Lower lobe of right lung (tissue), 2 donors: ENCODE measurements at places on chromosomes 11 and 22. TPM values are rescaled to one million over a fixed set of nuclear protein-coding genes. Genes with fewer than 3 reads are reported as not detected.

GRCh38 chr11:68266121-68266891, 5.5 kb downstream of the C11orf24 start:
- no peak overlapping the region for H3K27ac ChIP-seq
- H3K4me1 ChIP-seq, result peaks cover 20% of the 10 kb centered on the region
- peaks cover 63% of the 10 kb centered on the region for H3K36me3 ChIP-seq
- no peak for DNase-seq

DNA sequence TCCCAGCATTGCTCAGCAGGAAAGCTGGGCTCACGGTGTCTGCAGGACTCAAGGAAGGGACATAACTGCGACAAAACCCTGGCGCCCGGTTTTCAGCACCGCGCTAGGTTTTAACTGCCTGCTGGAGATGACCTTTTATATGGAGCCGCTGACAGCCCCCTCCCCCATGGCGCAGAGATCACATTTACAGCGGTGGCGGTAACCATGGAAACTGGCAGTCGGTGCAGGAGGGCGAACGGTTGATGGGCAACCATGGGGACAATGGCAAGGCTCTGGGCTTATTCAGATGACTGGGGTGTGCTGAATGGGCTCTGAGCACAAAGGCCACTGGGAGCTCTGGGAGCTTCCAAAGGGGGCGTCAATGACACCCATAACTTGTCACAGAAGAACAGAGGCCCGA, 37.2 kb downstream of the CELSR1 start:
- DNase-seq, result no peak
- H3K27ac ChIP-seq, result no peak overlapping the region
- H3K4me3 ChIP-seq, result no peak overlapping the region
- no peaks in the 10 kb centered on the region for H3K4me1 ChIP-seq

GRCh38 chr22:38083931-38084631, at the start of gene SLC16A8:
SLC16A8 (minus strand) TSS chr22:38084184; CDS start chr22:38082873, 1,311 bp downstream.
- no peaks in the 10 kb centered on the region for H3K36me3 ChIP-seq
- peaks cover 42% of the 10 kb centered on the region for H3K27me3 ChIP-seq
- H3K4me1 ChIP-seq, result peaks cover 22% of the 10 kb centered on the region
- no peak within 1 kb of the TSS for H3K4me3 ChIP-seq

DNA sequence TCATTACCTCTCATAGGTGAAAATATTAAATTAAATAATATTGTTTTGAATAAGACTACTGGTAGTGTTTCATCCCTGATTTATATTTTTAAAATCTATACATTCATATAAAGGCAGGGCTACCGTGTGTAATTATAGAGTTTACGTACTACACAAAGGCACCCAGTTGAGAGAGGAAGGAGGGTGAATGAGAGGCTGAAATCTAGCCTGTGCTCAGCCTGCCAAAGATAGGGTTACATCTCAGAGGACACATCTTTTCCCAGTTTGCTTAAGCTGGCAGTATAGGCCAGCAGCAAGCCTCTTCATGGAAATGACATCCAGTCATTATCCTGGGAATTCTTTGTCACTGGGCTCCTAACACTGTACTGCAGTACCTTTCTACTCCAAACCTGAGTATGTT, 7.5 kb upstream of the B3GNT6 start:
- no peak overlapping the region for H3K27ac ChIP-seq
- DNase-seq, result no peak
- H3K36me3 ChIP-seq, result peaks cover 8% of the 10 kb centered on the region

- no peaks in the 10 kb centered on the region for H3K4me1 ChIP-seq
- no peak overlapping the region for H3K27ac ChIP-seq
- H3K36me3 ChIP-seq, result no peaks in the 10 kb centered on the region
- DNase-seq, result no peak
- H3K27me3 ChIP-seq, result no peaks in the 10 kb centered on the region
These were observed 371.5 kb downstream of the RAB38 start for GRCh38 chr11:87803748-87804147.

GRCh38 chr11:117863383-117863782, 13.1 kb downstream of the FXYD6 start:
- H3K27ac ChIP-seq, result no peak overlapping the region
- peaks cover 31% of the 10 kb centered on the region for H3K4me1 ChIP-seq
- H3K27me3 ChIP-seq, result peaks cover 4% of the 10 kb centered on the region
- H3K4me3 ChIP-seq, result no peak overlapping the region
- H3K36me3 ChIP-seq, result no peaks in the 10 kb centered on the region

The GSTT2B gene
- 7.3 TPM for total RNA-seq

The P2RY2 gene
- 6.5 TPM for total RNA-seq

The ACTN3 gene
- total RNA-seq, result 0.24 TPM

GRCh38 chr22:41752011-41752970, 48.2 kb upstream of the CCDC134 start:
- no peaks in the 10 kb centered on the region for H3K27me3 ChIP-seq
- H3K36me3 ChIP-seq, result no peaks in the 10 kb centered on the region
- DNase-seq, result no peak
- H3K4me1 ChIP-seq, result no peaks in the 10 kb centered on the region
- no peak overlapping the region for H3K4me3 ChIP-seq
